ENCODE measurements at places on chromosomes 1 and 21. TPM values are rescaled to one million over a fixed set of nuclear protein-coding genes. Genes with fewer than 3 reads are reported as not detected.
A peak's percentile ranks its signal among the peaks of the same experiment; 100 is the strongest.

DNA sequence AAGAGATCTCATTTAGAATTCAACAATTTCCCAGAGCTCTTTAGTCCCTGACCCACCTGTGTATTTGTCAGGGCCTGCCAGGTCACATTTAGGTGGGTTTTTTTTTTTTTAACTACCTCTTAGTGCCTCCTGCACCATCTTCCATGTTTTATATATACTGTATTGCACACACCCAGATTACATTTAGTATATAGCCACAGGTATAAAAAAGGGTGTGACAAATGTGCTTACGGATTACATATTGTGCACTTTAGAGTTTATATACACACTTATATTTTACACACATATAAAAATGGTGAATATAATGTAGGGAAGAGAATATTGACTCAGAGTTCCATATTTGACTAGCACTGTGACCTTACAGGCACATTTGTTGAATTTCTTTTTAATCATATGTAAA lies 17.4 kb upstream of the LRIG2 start:
- no peak for DNase-seq

DNA sequence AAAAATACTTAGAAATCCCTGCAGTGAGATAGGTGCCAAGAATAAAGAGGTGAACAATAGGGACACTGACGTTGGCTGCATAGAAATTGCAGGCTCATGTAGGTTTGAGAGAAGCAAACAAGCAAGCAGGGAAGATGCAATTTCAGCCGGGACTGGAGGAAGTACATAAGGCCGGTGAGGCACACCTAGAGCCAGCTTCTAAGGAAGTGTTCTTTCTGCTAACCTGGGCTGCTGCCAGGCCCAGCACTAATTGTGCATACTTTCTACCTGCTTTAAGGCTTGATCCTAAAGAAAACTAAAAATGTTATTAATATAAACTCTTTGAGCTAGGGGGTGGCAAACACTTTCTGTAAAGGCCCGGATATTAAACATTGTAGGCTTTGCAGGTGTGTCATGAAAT lies 71.0 kb downstream of the LMO4 start:
- DNase-seq: peak; percentile 49

- DNase-seq: peak; percentile 65
Observed at GRCh38 chr1:85502625-85503083, 37.7 kb upstream of the DDAH1 start.

DNA sequence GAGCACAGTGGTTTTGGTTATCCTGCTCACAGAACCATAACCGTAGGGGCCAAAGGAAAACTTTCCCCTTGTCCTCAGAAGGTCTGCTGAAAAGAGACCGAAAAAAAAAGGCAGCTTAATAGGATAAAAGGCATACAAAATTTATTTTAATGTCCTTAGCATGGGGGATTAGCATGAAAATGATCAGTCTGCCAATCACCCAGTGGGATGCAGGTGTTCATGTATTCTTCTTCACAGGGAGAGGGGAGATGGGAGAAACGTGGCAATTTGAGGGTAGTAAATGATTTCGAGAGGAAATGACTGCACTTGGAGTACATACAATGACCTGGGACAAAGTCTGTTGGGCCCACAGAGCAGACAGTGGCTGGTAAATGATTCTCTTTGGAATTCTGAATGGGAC lies 194.0 kb downstream of the AJAP1 start:
- no peak for DNase-seq

FAM131C gene
- total RNA-seq: 0.21 TPM

LRRC3 gene
- 2.7 TPM for total RNA-seq

All from colonic mucosa (tissue), 4 donors.